ENCODE measurements at places on chromosomes 3 and 15. TPM values are rescaled to one million over a fixed set of nuclear protein-coding genes. Genes with fewer than 3 reads are reported as not detected.

Gene XCR1
- total RNA-seq = 0.32 TPM

Gene GOLGA6L7
- not detected for total RNA-seq

Gene SCAP
- 61.3 TPM for total RNA-seq

Gene EEF1AKMT4
- 2.6 TPM for total RNA-seq

Gene NAALADL2
- 9.8 TPM for total RNA-seq

Gene CCRL2
- total RNA-seq = 23.5 TPM

Gene CAMK2N2
- not detected for total RNA-seq

- no peak for DNase-seq
- no peak overlapping the region for H3K4me3 ChIP-seq
These were observed 54.2 kb downstream of the DTWD1 start for GRCh38 chr15:49675041-49675440.

GRCh38 chr15:91348752-91349500 lies 248.9 kb downstream of the SV2B start:
- no peaks in the 10 kb centered on the region for H3K4me1 ChIP-seq
- H3K27me3 ChIP-seq = no peaks in the 10 kb centered on the region
- H3K36me3 ChIP-seq = no peaks in the 10 kb centered on the region

- no peak overlapping the region for H3K27ac ChIP-seq
- no peaks in the 10 kb centered on the region for H3K4me1 ChIP-seq
- H3K4me3 ChIP-seq = no peak overlapping the region
- H3K36me3 ChIP-seq = no peaks in the 10 kb centered on the region
- no peak for DNase-seq
These were observed 115.9 kb downstream of the DCLK3 start for GRCh38 chr3:36648241-36649034.

- no peak overlapping the region for H3K4me3 ChIP-seq
- H3K27me3 ChIP-seq = no peaks in the 10 kb centered on the region
- H3K36me3 ChIP-seq = no peaks in the 10 kb centered on the region
- no peak overlapping the region for H3K27ac ChIP-seq
- DNase-seq = no peak
These were observed 396.3 kb upstream of the PROK2 start for GRCh38 chr3:72181251-72181650.

- H3K4me3 ChIP-seq = no peak overlapping the region
- DNase-seq = no peak
- no peaks in the 10 kb centered on the region for H3K36me3 ChIP-seq
- no peaks in the 10 kb centered on the region for H3K27me3 ChIP-seq
- H3K4me1 ChIP-seq = no peaks in the 10 kb centered on the region
- H3K27ac ChIP-seq = no peak overlapping the region
These were observed 223.2 kb downstream of the MTHFS start for GRCh38 chr15:79673416-79674123.

GRCh38 chr3:192935441-192935840 lies 17.8 kb upstream of the MB21D2 start:
- no peak for DNase-seq
- H3K4me3 ChIP-seq = no peak overlapping the region
- peaks cover 4% of the 10 kb centered on the region for H3K4me1 ChIP-seq

DNA sequence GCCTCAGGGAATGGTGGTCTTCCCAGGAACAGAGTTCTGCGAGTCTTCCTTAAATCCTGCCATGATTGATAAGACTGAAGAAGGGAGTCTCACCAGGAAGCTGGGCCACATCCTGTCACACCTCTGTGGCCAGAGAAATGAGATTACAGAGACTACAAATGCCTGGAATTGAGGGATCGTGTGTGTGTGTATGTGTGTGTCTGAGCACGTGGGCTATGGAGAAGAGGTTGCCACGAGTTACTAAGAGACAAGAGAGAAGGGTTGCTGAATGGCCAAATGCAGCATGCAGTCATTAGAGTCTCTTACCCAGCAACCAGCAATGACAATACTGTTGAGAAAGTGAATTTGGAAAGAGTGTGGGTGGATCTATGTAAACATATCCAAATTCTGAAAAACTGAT lies 443.1 kb downstream of the MFSD1 start:
- no peaks in the 10 kb centered on the region for H3K4me1 ChIP-seq
- no peaks in the 10 kb centered on the region for H3K27me3 ChIP-seq
- no peak overlapping the region for H3K27ac ChIP-seq
- DNase-seq = no peak

- H3K27me3 ChIP-seq = no peaks in the 10 kb centered on the region
- H3K27ac ChIP-seq = no peak overlapping the region
- no peaks in the 10 kb centered on the region for H3K4me1 ChIP-seq
- no peak overlapping the region for H3K4me3 ChIP-seq
- H3K36me3 ChIP-seq = no peaks in the 10 kb centered on the region
These were observed 62.8 kb upstream of the LEKR1 start for GRCh38 chr3:156763386-156763785.

GRCh38 chr3:159766563-159767185 lies 222.0 kb upstream of the IL12A start:
- H3K27me3 ChIP-seq = peaks cover 7% of the 10 kb centered on the region
- H3K4me1 ChIP-seq = peaks cover 42% of the 10 kb centered on the region
- no peaks in the 10 kb centered on the region for H3K36me3 ChIP-seq
- H3K27ac ChIP-seq = no peak overlapping the region

DNA sequence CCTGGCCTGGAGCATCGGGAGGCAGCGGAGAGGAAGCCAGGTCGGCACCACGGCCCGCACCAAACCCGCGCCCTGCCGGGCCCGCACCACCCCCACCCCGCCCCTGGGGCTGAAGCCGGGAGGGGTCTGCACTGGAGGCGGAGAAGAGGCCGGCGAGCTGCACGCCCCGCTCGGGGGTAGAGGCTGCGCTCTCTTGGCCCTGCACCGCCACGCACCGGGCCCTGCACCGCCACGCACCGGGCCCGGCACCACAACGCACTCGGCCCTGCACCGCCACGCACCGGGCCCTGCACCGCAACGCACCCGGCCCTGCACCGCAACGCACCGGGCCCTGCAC lies 41.4 kb downstream of the MUC20 start:
- peaks cover 64% of the 10 kb centered on the region for H3K27me3 ChIP-seq
- DNase-seq = peak; percentile 30
- H3K27ac ChIP-seq = no peak overlapping the region
- no peaks in the 10 kb centered on the region for H3K36me3 ChIP-seq
- peaks cover 4% of the 10 kb centered on the region for H3K4me1 ChIP-seq

DNA sequence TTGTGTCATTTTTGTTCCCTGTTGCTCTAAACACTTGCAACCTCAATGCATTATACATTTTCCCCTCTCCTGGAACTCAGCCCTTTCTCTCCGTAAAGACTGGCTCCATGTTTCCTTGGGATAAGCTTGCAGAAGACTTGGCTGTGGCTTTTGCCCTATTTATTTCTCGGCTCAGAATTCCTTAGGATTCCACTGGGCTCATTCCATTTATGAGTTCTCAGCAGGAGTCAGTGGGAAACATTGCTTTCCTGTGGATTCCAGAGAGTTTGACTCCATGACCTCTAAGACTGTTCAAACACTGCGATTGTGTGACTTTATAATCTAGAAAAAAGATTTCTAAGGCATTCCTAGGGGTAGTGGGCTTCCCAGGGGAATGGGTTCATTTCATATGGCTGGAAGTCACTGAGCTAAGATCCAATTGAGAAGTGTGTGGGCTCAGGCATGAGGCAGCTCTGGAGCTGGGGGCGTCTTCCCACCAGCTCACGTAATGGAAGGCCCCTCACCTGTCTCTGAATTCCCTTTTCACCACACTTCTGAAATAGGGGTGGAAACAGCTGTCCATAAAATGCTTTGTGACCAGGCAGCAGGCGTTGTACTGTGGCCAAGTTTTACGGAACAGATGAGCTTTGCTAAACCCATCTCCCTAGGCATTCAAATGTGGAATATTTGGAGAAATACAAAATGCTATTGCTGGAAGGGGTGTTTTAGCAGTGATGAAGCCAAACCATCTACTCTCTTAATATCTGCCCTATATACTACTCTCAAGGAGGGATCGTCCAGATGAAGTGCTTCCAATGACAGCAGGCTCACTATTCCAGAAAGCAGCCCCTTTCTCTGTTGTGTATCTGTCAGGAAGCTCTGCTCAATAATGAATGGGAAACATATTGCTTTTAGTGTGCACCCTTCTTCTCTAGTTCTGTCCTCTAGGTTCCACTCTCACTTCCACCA lies 91.8 kb upstream of the BCL6 start:
- no peak overlapping the region for H3K4me3 ChIP-seq
- no peaks in the 10 kb centered on the region for H3K36me3 ChIP-seq
- no peak for DNase-seq
- H3K4me1 ChIP-seq = no peaks in the 10 kb centered on the region
- no peak overlapping the region for H3K27ac ChIP-seq

- no peak overlapping the region for H3K27ac ChIP-seq
- DNase-seq = no peak
- H3K27me3 ChIP-seq = no peaks in the 10 kb centered on the region
- H3K36me3 ChIP-seq = peaks cover 5% of the 10 kb centered on the region
- no peak overlapping the region for H3K4me3 ChIP-seq
These were observed 58.0 kb downstream of the HRH1 start for GRCh38 chr3:11212299-11212608.

- peak overlapping the region; percentile 86 for H3K4me3 ChIP-seq
- H3K36me3 ChIP-seq = peaks cover 9% of the 10 kb centered on the region
- H3K27ac ChIP-seq = peak overlapping the region; percentile 94
- peaks cover 23% of the 10 kb centered on the region for H3K4me1 ChIP-seq
These were observed 1.1 kb upstream of the ZNF639 start for GRCh38 chr3:179321668-179322285.

GRCh38 chr3:72535772-72536171 lies 312.5 kb downstream of the SHQ1 start:
- no peak overlapping the region for H3K4me3 ChIP-seq
- no peaks in the 10 kb centered on the region for H3K4me1 ChIP-seq
- no peaks in the 10 kb centered on the region for H3K36me3 ChIP-seq
- no peak for DNase-seq
- H3K27ac ChIP-seq = no peak overlapping the region
- no peaks in the 10 kb centered on the region for H3K27me3 ChIP-seq

DNA sequence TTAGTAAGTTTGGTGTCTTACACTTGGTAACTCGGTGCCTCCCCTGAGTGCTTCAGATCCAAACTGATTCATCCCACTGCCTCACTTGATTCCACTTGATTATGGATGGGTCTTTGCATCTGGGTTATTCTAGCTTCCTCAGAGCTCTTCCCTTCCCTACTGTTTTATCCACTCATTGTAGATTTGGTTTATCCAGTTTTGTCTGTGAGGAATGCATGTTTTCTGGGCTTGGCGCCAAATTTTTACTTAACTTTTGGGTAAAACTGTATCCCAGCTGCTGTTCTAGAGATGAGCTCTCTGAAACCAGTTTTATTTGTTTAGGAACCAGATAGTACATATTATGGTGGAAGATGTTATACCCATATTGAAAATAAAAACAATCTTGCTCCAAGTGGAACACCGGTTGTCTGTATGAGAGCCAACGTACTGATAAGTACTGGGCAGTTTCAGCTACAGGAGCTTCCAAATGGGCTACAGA lies 20.9 kb downstream of the RAD54L2 start:
- no peaks in the 10 kb centered on the region for H3K27me3 ChIP-seq
- no peak overlapping the region for H3K4me3 ChIP-seq
- no peak overlapping the region for H3K27ac ChIP-seq
- peaks cover 20% of the 10 kb centered on the region for H3K4me1 ChIP-seq
- no peak for DNase-seq
- peaks cover 20% of the 10 kb centered on the region for H3K36me3 ChIP-seq

DNA sequence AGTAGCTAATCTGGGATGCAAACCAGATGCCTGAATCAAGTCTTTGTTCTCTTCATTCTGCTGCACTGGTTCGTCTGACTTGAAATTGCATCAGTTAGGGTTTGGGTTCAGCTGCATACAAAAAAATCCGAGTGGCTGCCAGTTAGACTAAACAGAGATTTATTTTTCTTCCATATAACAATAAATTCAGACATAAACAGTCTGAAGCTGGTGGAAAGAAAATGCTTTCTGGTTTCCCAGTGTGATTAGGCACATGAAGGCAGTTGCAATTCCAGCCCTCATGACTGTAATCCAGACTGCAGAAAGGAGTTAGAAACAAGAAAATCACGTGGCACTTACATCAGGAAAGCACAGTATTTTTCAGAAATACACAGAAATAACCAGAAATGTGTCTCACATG lies 930.7 kb downstream of the MCTP2 start:
- no peak for DNase-seq
- no peaks in the 10 kb centered on the region for H3K27me3 ChIP-seq
- no peaks in the 10 kb centered on the region for H3K36me3 ChIP-seq

DNA sequence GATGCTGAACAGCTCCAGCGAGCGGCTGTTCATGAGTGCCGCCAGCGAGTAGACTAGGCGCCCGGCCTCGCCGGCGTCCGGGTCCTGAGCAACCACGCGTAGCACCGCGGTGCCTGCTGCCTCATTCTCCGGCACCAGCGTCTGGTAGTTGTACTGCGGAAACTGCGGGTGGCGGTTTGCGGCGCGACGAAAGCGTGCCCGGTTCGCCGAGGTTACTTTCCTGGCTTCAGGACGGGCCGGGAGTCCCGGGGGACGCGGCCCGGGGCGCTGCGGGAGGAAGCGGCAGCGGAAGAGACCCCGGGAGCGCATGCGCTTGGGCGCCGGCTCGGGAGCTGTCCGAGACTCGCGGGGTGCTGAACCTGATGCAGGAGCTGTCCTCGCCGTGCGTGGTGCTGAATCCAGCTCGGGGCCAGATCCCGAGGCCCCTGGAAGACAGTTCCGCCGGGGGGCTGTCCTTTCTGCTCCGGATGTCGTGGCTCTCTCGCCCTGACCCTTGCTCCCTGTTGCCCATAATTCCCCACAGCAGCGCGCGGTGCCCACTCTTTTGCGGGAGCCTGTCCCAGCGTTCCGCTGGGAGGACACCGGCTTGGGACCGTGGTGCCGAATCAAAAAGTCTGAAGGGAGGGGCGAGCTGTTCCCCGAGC lies 1.1 kb downstream of the CELSR3 start:
- peak; percentile 74 for DNase-seq
- H3K27me3 ChIP-seq = peaks cover 38% of the 10 kb centered on the region
- H3K4me1 ChIP-seq = peaks cover 28% of the 10 kb centered on the region

GRCh38 chr15:79849789-79850188 lies 47.0 kb downstream of the MTHFS start:
- no peak for DNase-seq
- no peaks in the 10 kb centered on the region for H3K27me3 ChIP-seq
- no peaks in the 10 kb centered on the region for H3K4me1 ChIP-seq
- H3K4me3 ChIP-seq = no peak overlapping the region

GRCh38 chr15:55861115-55861514 lies 118.2 kb upstream of the PRTG start:
- DNase-seq = no peak
- H3K27ac ChIP-seq = no peak overlapping the region
- H3K4me1 ChIP-seq = no peaks in the 10 kb centered on the region
- no peaks in the 10 kb centered on the region for H3K27me3 ChIP-seq
- peaks cover 19% of the 10 kb centered on the region for H3K36me3 ChIP-seq

- no peak overlapping the region for H3K27ac ChIP-seq
- no peaks in the 10 kb centered on the region for H3K36me3 ChIP-seq
- no peaks in the 10 kb centered on the region for H3K27me3 ChIP-seq
These were observed 1040.7 kb upstream of the CFAP20DC start for GRCh38 chr3:60090548-60090947.

GRCh38 chr3:184745526-184745925 lies 33.7 kb upstream of the MAGEF1 start:
- H3K27ac ChIP-seq = no peak overlapping the region
- peaks cover 7% of the 10 kb centered on the region for H3K27me3 ChIP-seq
